ENCODE measurements at places on chromosomes 6 and 20.
A peak's percentile ranks its signal among the peaks of the same experiment; 100 is the strongest.

DNA sequence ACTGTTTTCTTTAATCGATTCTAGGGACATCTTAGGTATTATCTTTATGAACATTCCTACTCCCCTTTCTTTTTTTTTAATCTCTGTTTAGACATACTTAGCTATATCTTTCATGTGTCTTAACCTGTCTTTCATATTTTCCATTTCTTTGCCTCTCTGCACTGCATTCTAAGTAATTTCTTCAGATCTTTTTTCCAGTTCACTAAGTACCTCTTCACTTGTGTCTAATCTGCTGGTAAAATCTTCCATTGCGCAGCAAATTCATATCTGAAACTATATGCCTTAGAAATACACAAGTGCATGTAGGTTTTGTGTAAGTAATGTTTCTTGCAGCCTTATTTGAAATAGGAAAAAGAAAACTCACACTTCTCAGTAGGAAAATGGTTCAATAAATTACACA is 165.4 kb upstream of the BTBD3 start:
- no peak for DNase-seq

DNA sequence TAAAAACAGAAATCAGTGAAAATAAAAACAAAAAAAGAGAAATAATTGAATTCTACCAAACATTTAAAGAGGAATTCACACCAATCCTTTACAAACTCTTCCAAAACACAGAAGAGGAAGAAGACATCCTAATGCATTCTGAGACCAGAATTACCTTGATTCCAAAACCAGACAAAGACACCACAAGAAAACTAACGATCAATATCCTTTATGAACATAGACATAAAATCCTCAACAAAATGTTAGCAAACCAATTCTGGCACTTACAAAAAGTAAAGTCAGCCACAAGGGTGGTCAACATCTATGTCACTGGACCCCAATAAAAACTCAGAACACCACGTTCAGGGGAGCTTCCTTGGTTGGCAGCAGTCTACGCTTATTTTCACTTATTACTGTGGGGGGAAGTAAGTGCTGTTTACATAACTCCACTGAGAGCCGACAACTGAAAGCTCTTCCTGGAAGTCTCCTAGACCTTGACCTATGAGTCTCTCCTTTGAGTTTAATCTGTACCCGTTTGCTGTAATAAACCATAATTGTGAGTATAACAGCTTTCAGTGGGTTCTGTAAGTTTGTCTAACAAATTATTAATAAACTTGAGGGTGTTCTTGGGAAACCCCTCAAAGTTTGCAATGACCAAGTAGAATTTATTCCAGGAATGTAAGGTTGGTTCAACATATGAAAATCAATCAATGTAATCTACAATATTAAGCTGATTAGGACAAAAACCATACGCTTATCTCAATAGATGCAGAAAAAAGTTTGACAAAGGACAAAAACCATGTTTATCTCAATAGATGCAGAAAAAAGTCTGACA is 24.5 kb downstream of the GZF1 start:
- DNase-seq = no peak

DNA sequence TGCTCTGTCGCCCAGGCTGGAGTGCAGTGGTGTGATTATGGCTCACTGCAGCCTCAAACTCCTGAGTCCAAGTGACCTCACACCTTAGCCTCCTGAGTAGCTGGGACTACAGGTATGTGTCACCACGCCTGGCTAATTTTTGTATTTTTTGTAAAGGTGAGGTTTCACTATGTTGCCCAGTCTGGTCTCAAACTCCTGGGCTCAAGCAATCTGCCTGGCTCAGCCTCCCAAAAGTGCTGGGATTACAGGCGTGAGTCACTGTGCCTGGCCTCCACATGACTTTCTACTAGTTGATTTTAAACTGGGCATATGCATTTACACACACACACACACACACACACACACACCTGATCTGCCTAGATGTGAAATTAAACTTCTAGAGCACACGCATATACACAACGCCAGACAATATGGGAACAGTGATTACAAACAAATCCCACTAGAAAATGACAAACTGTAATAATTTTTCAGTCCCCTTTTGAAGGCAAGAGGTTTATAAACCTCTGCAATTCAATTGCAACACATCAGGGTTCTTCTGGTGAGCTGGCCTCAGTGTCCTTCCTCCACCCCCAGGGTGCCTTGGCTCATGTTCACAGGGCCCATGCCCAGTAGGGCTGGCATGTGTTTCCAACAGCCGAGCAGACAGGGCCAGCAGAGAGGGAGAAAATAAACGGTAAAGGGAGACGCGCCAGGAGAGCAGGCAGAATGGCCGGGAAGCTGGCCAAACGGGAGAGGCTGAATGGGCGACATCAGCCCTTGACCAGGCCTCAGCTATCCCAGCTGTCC is 31.2 kb downstream of the PARD6B start:
- peak; percentile 53 for DNase-seq

DNA sequence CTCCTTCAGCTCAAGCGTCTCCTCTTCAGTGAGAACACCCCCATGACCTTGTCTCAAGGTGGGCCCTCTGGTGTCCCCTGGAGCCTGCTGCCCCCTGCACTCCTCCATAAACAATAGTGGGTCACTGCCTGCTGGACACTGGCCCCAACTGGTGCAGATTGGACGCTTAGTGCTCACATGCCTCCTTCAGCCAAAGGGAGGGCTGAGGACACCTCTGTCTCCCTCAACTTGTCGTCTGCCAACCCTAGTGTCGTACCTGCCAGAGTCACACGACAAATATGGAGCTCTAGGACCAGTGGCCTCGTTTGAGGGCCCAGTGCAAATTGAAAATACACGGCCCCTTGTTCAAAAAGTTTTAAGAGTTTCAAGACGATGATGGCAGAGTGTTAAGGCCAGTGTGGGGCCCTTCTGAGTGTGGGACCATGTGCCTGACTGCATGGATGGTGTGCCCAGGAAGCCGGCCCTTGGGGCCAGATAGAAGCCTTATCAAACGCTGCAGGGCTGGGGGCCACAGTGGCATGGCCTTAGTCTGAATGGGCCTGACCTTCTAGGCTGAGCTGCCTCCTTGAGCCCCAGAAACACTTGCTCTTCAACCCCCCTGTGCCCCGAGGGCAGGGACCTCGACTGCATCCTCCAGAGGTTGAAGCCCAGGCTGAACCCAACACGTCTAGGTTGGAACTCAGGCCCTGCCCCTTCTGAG is 20.1 kb downstream of the APCDD1L start:
- no peak for DNase-seq

DNA sequence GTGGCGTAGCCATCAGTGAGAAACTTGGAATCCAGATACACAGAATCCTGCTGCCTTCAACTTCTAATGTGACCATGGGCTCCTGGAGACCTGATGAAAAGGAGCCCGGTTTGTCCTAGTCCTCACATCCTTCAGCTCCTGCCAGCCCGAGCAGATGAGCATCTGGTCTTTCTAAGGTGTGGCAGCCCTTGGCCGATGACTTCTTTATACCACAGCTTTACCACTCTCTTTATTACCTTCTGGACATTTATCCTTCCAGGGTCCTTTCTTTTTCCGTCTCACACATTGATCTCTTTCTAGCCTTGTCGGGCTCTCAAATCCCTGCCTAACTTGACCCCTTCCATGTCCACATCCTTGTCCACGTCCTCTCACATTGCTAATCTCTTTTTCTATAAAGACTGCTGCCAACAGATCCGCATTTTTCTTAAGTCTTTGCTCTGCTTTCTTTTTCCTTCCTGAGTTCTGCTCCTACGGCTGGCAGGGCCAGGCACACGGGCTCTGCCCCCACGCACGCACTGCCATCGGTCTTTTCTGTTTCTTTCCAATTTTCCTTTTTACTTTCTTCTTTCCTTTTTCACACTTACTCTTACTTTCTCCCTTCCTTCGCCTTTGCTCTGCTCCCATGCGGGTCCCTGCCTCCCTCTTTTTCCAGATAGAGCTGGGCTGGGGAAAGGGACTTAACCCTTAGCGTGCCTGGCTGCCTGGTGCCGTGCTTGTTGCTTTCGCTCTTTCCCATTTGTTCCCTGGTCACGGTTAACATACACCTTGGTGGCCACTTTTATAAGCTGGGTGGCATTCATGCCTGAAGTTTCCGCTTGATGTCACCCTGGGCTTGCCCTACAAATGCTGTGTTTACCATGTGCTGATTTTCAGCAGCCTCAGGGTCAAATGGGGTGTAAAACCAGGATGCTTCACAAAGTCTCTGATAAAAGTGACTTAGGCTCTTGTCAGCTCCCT is 9.4 kb upstream of the GMPR start:
- no peak for DNase-seq

DNA sequence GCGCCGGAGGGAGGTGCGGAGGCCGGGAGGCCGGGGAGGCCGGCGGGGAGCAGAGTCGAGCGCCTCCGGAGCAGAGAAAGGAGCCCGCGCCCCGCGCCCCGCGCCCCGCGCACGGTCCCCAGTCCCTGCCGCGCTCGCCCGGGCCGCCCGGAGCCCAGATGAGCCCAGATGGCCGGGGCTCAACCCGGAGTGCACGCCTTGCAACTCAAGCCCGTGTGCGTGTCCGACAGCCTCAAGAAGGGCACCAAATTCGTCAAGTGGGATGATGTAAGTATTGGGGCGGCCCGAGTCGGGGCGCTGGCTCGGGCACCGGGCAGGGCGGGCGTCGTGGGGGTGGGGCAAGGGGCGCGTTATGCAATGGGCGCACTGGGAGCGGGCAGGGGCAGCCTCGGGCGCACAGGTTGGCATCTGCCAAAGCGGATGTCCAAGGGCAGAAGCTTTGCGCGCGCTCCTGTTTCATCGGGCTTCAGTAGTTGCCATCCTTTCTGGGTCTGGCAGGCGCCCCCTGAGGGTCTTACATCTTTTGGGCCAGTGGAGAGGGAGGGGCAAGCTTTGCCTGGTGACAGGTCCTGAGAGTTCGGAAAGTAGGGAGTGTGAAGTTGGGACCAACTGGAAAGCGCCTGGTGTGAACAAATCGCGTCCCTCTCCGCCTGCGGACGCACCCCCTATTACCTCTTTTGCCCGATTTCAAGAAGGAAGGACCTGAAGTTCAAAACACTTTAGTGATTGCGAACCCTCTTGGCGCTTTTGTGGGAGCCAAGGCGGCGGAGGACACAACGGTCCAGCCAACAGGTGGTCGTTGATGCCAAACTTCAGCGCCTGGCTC is 631 bp downstream of the PLCB1 start:
- DNase-seq = no peak

DNA sequence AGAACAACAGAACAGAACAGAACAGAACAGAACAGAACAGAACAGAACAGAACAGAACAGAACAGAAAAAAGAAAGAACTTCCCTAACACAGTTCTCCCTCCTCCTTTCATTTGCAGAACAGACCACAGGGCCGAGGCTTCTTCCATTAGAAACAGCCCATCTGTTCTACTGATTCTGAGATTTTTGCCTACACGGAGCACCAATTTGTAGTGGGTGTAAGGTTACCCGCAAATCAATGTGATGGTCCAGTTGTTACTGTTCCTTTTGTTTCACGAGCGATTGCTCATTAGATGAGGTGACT is 734 bp upstream of the OGFRL1 start:
- DNase-seq = no peak

DNA sequence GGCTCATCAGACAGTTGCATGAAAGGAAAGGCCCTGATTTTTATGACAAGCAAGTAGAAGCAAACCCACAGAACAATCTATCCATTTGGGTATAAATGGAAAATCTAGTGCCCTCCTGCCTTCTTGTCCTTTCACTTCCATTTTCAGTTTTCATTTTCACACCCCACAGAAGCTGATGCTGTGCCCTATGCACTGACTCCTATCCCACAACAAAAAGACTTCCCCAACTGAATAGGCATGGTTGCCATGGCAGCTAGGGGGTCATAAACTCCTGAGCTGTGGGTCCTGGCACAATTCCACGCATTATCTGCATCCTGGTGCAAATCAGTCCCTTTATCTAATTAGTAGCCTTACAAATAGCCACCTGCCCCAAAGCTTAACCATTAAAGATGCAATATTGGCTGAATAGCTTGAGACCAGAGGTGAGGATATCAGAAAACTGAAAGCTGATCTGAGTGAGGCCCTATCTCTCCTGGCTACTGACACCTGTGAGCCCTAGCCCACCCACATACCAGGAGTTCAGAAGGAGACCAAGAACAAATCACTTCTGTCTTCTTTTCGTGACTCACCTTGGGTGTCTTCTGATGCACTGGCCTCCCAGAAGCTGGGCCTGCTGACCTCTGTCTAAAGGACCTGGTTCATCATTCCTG is 34.9 kb upstream of the HEY2 start:
- DNase-seq = no peak

DNA sequence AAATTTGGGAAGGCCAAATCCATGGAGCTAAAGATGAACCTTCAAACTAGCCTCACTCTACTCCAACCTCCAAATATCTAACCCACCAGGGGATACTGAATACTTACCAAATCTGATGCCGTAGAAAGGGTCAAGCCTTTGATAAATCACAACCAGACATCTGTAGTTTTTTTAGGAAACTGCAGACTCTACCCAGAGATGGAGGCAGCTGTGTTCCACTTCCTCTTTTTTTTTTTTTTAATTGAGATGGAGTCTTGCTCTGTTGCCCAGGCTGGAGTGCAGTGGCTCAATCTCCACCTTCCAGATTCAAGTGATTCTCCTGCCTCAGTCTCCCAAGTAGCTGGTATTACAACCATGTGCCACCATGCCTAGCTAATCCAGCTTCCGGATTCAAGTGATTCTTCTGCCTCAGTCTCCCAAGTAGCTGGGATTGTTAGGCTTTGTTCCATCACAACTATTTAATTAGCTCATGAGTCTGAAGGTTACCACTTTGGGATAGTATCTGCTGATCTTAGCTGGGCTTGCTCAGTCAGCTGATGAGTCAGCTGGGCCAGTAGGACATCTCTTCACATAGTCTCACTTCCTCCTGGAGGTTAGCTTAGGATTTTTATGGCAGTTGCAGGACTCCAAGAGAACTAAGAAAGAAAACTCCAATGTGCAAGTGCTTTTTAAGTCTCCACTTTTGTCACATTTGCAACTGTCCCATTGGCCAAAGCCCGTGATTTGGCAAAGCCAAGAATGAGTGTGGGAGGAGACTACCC is 13.3 kb downstream of the FRK start:
- no peak for DNase-seq

DNA sequence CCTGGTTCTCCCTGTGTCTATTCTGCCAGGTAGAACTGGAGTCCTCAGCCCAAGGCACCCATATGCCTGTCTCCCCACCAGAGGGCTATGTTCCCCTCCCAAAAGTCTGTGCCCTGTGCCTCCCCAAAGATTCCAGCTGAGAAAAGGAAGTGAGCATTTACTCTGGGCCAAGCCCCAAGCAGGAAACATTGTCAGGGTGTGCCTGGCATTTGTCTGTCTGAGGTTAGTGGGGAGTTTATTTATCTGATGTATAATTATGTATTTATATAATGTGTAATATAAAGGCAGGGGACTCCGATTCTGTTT is 5.6 kb downstream of the GDF5 start:
- no peak for DNase-seq
